ENCODE measurements at places on chromosomes 5 and 9.

DNA sequence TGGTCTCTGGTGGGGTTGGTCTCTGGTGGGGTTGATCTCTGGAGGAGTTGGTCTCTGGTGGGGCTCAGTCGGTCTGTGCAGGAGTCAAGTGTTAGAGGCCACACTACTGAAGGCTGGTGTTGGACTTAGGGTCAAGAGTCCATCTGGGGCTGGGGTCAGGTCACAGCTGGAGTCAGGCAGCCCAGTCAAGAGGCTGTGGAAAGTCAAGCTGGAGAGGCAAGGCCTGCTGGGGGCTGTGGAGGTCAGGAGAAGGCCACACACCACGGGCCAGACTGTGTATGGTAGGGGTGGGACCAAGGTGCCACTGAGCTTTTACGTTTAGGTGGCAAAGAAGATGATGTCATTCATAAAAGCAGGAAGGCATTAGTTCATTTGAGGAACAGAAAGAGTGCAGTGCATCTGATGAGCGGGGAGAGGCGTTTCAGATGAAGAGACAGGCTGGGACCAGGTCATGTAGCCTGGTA lies 16.7 kb upstream of the CD74 start:
- DNase-seq: no peak

GRCh38 chr9:33273266-33273971 lies 8.6 kb downstream of the CHMP5 start:
- no peak for DNase-seq

GRCh38 chr9:20418485-20418884 lies 203.8 kb downstream of the MLLT3 start:
- DNase-seq: no peak

DNA sequence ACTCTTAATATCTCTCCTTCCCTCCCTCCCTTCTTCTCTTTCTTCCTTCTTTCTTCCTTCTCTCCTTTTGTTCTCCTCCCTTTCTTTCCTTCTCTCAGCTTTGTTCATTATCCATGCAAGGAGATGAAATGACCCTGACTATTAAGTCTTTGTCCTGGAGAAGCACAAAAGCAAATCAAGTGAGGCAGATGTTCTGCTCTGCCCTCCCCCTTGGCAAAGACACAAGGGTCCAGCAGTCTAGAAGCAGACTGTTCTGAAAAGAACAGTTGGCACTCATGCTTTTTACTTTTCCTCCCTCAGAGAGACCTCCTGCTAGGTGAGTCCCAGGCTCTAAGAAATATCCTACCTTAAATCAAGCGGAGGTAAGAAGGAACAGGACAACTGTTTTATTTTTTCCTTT lies 1067.6 kb upstream of the DMAC1 start:
- DNase-seq: no peak

DNA sequence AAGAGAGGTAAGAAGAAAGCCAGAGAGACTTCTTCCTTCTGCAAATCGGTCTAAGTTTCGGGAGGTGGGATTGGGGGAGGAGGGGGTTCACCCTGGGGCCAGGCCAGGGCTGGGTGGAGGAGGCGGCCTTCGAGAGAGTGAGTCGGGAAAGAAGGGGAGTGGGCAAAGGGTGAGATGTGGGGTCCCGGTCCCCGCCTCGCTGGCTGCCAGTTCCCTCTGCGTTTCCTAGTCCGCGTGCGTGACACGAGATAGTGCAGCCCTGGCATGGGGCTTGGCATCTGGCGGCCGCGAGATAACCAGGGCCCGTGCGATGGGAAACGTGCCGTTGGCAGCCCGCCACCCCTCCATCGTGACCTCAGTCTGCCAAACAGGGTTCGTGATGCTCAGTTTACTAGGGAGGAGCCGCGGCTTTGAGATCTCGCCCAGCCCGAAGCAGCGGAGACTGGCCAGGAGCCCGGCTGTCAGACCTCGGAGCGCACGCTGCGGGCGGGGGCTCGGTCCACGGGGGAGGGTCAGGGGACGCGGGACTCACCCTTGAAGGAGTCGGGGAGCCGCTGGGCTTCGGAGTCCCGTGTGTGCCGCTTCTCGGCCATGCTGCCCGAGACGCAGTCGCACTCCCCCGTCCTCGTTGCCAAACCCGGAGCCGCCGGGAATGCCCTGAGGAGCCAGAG lies at the start of gene STOM:
Gene STOM (minus strand): TSS at position 656 of the 671 bp plus-strand sequence. CDS start 63 bp downstream, at position 593.
- DNase-seq: no peak

- no peak for DNase-seq
Measured at GRCh38 chr5:133292300-133292699, 240.5 kb downstream of the HSPA4 start.

GRCh38 chr5:80755626-80756025 lies 100.8 kb upstream of the DHFR start:
- DNase-seq: no peak

DNA sequence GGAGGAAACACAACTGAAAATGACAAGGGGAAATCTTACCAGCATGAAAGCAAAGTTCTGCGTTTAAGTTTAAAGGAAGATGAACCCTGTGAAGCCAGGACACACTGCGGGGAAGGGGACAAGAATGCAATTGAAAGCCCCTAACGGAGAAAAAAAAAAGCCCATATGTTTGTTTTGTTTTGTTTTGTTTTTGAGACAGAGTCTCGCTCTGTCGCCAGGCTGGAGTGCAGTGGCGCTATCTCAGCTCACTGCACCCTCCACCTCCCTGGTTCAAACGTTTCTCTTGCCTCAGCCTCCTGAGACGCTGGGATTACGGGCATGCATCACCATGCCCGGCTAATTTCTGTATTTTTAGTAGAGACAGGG lies 2.9 kb downstream of the STK10 start:
- DNase-seq: no peak
